HCEC 1CT (cell line): ENCODE measurements at places on chromosomes 16 and 17.

DNA sequence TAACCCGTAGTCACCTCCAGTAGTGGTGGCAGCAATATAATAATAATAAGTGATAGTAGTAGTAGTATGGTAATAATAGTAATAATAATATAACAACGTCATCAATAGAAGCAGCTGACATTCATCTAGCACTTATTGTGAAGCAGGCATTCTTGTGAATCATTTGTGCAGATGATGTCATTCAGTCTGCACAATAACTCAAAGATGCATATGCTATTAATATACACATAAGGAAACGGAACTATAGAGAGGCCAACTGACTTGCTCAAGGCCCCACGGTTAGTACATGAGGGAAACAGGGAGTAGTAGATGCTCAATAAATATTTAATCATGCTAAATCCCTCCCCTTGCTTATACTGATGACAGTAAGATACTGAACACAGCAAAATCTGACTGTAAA is 35.4 kb upstream of the GAN start:
- peak; percentile 75 for DNase-seq

DNA sequence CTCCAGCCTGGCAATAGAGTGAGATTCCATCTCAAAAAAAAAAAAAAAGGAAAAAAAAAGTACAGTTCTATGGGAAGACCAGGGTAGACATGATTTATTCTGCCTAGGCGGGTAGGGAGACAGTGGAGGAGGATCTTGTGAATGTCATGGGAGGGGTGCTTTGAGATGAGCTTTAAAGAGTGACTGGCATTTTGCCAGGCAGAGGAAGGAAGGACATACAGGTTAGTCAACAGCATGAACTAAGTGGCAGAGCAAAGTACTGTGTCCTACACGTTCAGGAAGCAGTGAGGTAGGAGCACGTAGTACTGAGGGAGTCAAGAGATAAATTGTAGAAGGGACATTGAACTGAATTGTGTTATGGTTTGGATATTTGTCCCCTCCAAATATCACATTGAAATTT is 451.5 kb downstream of the TOX3 start:
- DNase-seq, result no peak

GRCh38 chr17:2975469-2975958 is 87.9 kb downstream of the OR1D5 start:
- peak; percentile 70 for DNase-seq

- DNase-seq, result peak; percentile 86
These were observed 26.9 kb downstream of the RGS9 start for GRCh38 chr17:65163990-65164495.

DNA sequence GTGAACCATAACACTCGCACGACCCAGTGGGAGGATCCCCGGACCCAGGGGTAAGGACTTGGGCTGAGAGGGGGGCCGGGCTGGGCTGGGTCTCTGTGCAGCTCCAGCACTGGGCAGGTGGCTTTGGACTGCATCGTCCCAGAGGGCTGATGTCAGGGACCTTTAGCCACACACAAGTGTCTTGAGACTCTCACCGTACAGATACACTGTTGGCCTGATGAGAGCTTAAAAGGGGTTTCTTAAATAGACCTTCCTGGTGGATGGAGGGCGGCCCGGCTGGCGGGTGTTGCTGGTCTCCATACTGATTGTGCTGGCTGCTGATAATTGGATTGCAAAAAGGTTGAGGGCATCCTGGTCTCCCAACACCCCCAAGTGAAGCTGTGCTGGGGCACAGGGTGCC is 21.7 kb upstream of the CLEC18A start:
- DNase-seq, result no peak

DNA sequence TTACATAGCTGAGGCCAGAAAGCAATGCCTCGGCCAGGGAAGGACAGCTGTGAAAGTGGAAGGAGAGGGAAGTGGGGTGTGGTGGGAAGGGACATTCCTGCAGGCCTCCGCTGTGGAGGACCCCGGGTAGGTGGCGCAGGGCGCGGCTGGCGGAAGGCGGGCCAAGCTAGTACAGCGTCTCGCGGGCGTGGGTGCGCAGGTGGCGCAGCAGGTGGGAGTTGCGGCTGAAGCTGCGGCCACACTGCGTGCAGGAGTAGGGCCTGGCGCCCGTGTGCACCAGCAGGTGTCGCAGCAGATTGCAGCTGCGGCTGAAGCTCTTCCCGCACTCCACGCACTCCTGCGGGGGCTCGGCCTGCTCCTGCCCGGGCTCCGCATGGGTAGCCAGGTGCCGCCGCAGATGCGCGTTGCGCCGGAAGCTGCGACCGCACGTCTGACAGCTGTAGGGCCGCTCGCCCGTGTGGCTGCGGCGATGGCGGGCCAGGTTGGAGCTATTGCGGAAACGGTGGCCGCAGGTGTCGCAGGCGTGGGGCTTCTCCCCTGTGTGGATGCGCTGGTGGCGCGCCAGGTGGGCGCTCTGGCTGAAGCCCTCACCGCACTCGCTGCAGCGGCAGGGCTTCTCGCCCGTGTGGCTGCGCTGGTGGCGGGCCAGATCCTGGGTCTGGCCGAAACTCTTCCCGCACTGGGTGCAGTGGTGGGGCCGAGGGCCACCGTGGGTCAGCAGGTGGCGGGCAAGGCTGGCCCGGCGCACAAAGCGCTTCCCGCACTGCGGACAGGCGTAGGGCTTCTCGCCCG is 10.0 kb downstream of the ZSCAN10 start:
- DNase-seq, result no peak

- DNase-seq, result no peak
These were observed 237.7 kb downstream of the IRX3 start for GRCh38 chr16:54048586-54049495.

GRCh38 chr17:19533036-19533717 is 477 bp upstream of the SLC47A1 start:
- no peak for DNase-seq

GRCh38 chr17:28702752-28703150 is 8.9 kb downstream of the PROCA1 start:
- no peak for DNase-seq

GRCh38 chr16:68166264-68166663 is 69.7 kb downstream of the ESRP2 start:
- DNase-seq, result no peak
